ENCODE measurements at places on chromosomes 12 and 14. TPM values are rescaled to one million over a fixed set of nuclear protein-coding genes. Genes with fewer than 3 reads are reported as not detected.

Gene FAM181A
- 3.3 TPM for total RNA-seq

Gene CIROP
- total RNA-seq = 0.61 TPM

Gene AHNAK2
- total RNA-seq = 102 TPM

Gene SLC25A21
- total RNA-seq = 0.99 TPM

Gene EPYC
- total RNA-seq = 0.17 TPM

Gene TRIM9
- total RNA-seq = 52.9 TPM

Gene NID2
- total RNA-seq = 270 TPM

Gene KRT71
- total RNA-seq = 0.06 TPM

Gene KLRF1
- total RNA-seq = 0.40 TPM

Gene CHFR
- 20.9 TPM for total RNA-seq

Gene KRT79
- total RNA-seq = 0.28 TPM

Gene GPR137C
- total RNA-seq = 37.9 TPM

Gene LMNTD1
- total RNA-seq = 3.0 TPM

Gene A2M
- 175 TPM for total RNA-seq

Gene IL22
- not detected for total RNA-seq

Gene BIN2
- total RNA-seq = 7.2 TPM

Gene NYNRIN
- 14.8 TPM for total RNA-seq

Gene COX8C
- total RNA-seq = not detected

Gene FAM234B
- total RNA-seq = 17.2 TPM

Gene ZBTB39
- 8.9 TPM for total RNA-seq

Gene TAS2R46
- total RNA-seq = 2.1 TPM

Gene OASL
- 0.39 TPM for total RNA-seq

Gene ERBB3
- 41.1 TPM for total RNA-seq

Gene ERP27
- 1.1 TPM for total RNA-seq

Gene CCDC175
- total RNA-seq = 1.1 TPM

Gene SLC4A8
- 30.0 TPM for total RNA-seq

Gene MYBPC1
- total RNA-seq = 13.8 TPM

Gene KRT3
- 0.10 TPM for total RNA-seq

Data from spinal cord (tissue), 10 donors.